ENCODE measurements at places on chromosomes 12 and 14.

DNA sequence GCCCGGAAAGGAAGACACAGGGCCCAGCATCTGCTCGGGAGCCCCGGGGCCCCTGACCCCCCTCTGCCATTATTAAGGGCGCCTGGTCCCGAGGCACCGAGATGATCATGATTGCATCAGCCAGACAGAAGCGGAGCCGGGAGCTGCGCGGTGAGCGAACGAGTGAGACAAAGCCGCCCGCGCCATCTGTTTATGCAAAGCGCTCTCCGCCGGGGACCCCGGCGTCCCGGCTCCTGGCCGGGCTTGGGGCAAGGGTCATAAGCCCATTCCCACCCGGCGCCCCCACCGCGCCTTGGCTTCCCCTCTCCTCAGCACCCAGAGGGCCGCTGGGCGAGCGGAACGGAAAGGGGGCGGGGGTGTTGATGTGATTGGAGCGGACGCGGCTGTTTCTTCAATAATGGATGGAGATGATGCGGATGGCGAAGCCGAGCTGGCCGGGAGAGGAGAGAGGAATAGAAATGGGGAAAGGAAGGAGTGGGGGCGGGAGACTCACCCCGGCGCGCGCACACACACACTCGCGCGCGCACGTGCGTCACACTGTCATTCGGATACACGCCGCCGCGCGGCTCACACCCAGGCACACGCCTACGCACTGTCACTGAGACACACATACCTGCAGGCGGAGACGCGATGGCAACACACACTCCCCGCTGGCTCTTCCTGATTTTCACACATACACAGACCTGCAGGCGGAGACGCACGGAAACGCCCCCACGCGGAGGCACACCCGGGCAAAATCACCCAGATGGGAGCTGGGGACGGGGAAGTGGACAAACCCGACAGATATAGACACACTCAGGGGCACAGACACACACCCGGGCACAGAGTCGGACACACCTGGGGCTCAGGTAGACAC is 10.7 kb downstream of the STAC3 start:
- DNase-seq = peak; percentile 55

DNA sequence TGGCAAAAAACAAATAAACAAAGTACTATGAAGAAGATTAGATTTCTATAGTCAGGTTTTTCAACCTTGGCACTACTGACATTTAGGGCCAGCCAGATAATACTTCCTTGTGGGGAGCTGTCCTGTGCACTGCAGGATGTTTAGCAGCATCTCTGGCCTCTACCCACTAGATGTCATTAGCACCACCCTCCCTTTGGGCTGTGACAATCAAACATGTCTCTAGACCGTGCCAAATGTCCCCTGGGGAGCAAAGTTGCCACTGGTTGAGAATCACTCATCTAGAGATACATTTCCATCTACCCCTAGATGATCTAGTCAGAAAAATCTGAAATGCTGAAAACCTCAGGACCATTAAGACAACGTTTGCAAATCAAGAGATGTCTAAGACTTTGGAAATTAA is 29.9 kb downstream of the SRRM4 start:
- DNase-seq = no peak

DNA sequence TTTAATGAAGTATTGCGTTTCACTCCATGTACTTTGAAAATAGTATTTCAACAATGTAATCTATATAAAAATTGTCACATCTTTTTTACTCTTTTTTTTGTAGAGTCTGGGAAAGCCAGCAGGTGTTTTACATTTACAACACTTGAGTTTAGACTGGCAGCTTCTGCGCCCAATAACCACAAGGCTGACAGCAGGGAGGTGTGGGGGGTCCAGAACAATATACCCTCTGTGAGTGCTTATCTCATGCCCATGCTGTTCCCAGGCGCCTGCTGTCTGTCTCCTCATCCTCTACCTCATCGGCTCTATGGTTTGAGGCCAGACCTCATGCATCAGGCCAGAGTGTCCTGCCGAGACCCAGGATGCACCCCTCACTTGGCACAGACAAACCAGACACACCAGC is 24.9 kb downstream of the FBRSL1 start:
- DNase-seq = no peak

DNA sequence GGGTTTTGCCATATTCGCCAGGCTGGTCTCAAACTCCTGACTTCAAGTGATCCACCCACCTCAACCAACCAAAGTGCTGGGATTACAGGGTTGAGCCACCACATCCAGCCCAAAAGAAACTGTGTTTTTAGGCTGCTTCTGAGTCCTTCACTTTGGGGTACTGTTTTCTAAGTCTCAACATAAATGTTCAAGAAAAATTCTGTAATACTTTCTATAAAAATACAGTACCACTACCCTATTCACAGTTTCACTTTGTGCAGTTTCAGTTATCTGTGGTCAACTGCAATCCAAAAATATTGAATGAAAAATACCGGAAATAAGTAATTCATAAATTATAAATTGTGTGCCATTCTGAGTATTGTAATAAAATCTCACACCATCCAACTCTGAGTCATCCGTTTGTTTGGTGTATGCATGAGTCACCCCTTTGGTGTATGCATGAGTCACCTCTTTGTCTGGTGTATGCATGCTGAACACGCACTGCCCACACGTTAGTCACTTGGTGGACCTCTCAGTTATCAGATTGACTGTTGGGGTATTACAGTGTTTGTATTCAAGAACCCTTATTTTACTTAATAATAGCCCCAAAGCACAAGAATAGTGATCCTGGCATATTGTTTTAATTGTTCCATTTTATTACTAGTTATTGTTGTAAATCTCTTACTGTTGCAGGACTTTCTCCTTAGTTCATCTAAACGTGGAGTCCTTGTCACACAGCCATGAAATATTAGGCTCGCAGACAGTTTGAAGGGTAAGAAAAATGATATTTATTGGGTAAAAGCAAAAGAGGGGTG is 190.2 kb downstream of the FSCB start:
- no peak for DNase-seq
